ENCODE measurements at places on chromosomes 7 and 10.

- H3K4me1 ChIP-seq, result peaks cover 2% of the 10 kb centered on the region
- H3K27me3 ChIP-seq, result peaks cover 73% of the 10 kb centered on the region
- no peak overlapping the region for H3K27ac ChIP-seq
- H3K4me3 ChIP-seq, result no peak overlapping the region
- no peak for DNase-seq
- H3K36me3 ChIP-seq, result no peaks in the 10 kb centered on the region
These were observed 27.7 kb upstream of the NRBF2 start for GRCh38 chr10:63105225-63106110.

GRCh38 chr10:16773334-16773733 is 43.9 kb downstream of the RSU1 start:
- H3K27me3 ChIP-seq, result no peaks in the 10 kb centered on the region
- H3K36me3 ChIP-seq, result peaks cover 9% of the 10 kb centered on the region
- no peak overlapping the region for H3K27ac ChIP-seq
- peaks cover 19% of the 10 kb centered on the region for H3K4me1 ChIP-seq

- H3K27me3 ChIP-seq, result no peaks in the 10 kb centered on the region
- H3K4me3 ChIP-seq, result no peak overlapping the region
- no peak for DNase-seq
- H3K4me1 ChIP-seq, result no peaks in the 10 kb centered on the region
These were observed 350.1 kb downstream of the KIF20B start for GRCh38 chr10:90051474-90051873.

GRCh38 chr10:91017198-91017597 is 96.3 kb upstream of the ANKRD1 start:
- H3K27me3 ChIP-seq, result peaks cover 28% of the 10 kb centered on the region
- no peaks in the 10 kb centered on the region for H3K36me3 ChIP-seq
- no peak overlapping the region for H3K4me3 ChIP-seq
- DNase-seq, result no peak
